ENCODE measurements at places on chromosomes 11 and 22. TPM values are rescaled to one million over a fixed set of nuclear protein-coding genes. Genes with fewer than 3 reads are reported as not detected.
A peak's percentile ranks its signal among the peaks of the same experiment; 100 is the strongest.

DNA sequence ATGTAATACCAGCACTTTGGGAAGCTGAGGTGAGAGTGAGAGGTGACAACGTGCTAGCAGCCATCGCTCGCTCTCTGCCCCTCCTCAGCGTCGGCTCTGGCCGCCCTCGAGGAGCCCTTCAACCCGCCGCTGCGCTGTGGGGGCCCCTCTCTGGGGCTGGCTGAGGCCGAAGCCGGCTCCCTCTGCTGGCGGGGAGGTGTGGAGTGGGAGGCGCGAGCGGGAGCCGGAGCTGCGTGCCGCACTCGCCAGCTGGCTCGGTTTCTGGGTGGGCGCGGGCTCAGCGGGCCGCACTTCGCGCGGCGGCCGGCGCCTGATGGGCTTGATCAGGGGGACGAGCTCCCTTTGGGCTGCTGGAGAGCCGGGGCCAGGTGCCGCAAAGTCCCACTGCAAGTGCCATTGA is 98.9 kb upstream of the UBASH3B start:
- DNase-seq, result peak; percentile 26

GRCh38 chr11:57641011-57641807 is 8.5 kb downstream of the YPEL4 start:
- DNase-seq, result peak; percentile 37

DNA sequence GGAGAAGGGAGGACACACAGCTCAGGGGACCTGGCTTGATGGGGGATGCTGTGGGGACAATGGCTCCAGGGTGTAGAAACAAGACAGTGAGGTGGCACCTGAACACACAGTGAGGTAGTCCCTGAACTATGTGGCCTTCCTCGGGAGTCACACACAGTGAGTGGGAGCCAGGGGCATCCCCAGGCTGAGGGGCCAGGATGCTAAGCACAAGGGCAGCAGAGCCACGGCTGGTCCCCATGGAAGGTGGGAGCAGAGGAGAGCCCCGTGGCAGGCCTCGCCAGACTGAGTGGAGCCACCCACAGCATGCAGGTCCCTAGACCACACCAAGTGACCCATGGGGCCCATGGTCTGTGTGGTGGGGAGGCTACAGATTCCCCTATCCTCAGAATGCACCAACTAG is 26.0 kb upstream of the ABCC8 start:
- DNase-seq, result no peak

GRCh38 chr11:83115026-83115425 is 41.9 kb upstream of the PCF11 start:
- DNase-seq, result no peak

DNA sequence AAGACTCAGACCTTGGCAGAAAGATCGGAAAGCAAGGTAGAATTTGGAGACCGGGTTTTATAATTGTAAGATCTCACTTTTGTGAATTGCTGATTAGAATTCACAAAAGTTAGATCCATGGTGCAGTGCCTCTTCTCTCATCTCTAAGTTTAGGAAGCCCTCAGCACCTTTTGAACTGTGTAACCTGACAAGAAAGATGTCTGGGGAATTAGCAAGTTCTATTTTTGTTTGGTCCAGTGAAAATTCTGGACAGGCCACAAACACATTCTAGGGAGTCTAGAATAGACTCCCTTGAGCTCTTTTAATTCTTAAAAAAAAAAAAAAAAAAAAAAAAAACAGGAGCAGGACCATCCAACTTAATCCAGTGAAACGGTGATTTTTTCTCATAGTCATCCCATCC is 66.1 kb downstream of the CECR2 start:
- no peak for DNase-seq

- DNase-seq, result no peak
Measured at GRCh38 chr11:69539416-69540117, 58.1 kb downstream of the LINC01488 start.

GRCh38 chr11:10858439-10859325 is 829 bp upstream of the ZBED5 start:
- DNase-seq, result no peak

DNA sequence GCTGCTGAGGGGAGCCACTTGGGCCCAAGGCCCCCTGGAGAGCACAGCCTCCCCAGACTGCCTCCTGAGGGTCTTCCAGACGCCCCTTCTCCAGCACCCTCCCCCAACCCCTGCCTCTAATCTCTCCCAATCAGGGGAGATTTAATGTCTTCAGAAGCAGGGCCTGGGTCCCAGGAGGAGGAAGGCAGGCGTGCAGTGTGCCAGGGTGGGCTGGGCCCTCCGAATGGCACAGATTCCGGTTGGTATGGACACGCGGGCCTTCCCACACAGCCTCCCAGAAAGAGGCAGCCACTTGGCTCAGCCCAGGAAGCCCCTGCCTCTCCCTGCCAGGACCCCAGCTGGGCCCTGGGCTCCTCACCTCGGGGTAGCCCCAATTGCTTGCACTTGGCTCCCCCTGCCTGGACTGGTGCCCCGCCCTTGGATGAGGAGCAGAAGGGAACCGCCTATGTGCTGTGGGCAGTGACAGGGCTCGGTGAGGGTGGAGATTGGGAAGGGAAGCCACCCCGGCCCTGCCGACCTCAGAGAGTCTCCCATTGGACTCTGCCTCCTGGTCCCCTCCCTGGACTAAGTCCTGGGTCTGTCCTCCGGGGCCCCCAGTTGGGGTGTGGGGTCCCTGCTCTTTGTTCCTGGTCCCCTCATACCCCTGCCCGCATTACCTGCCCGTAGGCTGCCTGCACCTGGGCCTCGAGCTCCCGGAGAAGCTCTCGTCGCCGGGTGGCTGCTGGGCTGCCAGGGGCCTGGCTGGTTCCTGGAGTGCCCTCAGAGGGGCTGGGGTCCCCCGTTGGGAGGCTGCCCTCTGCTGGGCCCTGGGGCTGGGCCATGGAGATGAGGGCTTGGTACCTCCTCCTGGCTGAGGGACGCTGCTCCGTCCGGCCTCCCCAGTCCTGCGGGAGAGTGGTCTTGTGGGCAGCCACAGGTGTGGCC is 572 bp upstream of the CABP2 start:
- no peak for DNase-seq

DNA sequence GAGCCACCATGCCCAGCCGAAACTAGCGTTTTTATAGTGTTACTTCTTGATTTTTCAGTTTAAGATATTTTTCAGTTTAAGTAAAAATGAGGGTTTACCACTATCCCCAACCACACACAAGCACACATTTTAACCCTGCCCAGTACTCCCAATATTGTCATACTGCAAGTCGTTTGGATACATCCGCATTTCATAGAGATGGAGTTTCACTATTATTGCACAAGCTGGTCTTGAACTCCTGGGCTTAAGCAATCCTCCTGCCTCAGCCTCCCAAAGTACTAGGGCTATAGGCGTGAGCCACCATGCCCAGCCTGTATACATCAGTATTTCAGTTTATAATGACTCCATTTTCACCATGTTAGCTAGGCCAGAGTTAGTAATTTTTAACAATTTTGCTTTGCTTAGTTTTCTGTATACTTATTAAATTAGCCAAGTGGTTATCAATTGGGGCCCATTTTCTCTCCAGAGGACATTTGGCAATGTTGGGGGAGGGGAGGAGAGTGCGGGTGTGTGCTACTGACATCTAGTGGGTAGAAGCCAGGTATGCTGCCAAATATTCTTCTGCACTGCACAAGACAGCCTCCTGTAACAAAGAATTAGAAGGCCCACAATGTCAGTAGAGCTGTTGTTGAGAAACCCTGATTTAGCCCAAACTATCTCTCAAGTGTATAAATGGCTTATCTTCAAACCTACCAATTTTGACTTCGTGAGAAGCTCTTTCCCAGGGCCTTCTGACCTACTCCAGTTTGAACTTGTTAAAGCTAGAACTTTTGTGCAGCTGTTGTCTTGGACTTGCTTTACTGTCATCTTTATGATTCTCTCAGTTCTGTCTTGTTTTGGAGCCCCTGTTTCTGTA is 7.3 kb downstream of the USP47 start:
- peak; percentile 68 for DNase-seq

GRCh38 chr22:20652582-20652981 is 121.3 kb upstream of the SERPIND1 start:
- no peak for DNase-seq

GRCh38 chr11:100902454-100903141 is 215.5 kb downstream of the ARHGAP42 start:
- no peak for DNase-seq

- no peak for DNase-seq
Measured at GRCh38 chr11:104443387-104443786, 279.4 kb upstream of the PDGFD start.

- DNase-seq, result no peak
Measured at GRCh38 chr11:60763692-60764369, 7.2 kb downstream of the MS4A15 start.

DNA sequence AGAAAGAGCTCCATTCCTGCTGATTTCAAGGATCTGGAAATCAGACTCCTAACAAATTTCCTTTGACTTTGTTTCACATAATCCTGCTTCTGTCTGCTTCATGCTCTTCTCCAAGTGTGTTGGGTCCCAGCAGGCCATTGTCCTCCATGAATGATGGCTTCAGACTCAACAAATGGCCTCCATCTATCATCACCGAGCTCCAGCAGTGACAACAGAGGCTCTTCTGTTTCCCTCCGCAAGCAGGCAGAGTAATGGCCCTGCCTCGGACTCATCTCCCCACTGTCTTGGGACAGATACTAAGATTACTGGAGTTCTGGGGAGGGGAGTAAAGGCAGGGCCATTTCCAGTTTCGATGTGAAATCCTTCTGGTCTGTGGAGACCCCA is 127.3 kb downstream of the TENM4 start:
- DNase-seq, result no peak

DNA sequence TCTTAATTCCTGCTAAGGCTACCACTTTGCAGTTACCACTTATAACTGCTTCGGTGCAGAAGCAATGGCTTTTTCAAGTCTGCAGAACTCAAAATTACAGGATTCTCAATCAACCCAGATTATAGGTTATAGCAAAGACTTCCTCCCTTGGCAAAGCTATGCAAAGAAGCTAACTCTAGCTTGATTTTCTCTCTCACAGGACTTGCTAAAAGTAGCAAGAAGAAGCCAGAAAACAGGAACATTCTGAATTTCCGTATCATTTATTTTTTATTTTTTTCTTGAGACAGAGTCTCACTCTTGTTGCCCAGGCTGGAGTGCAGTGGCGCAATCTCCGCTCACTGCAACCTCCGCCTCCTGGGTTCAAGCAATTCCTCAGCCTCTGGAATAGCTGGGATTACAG is 10.7 kb upstream of the PLEKHB1 start:
- DNase-seq, result no peak

- no peak for DNase-seq
Measured at GRCh38 chr22:48704335-48704734, 1123.3 kb downstream of the BRD1 start.

DNA sequence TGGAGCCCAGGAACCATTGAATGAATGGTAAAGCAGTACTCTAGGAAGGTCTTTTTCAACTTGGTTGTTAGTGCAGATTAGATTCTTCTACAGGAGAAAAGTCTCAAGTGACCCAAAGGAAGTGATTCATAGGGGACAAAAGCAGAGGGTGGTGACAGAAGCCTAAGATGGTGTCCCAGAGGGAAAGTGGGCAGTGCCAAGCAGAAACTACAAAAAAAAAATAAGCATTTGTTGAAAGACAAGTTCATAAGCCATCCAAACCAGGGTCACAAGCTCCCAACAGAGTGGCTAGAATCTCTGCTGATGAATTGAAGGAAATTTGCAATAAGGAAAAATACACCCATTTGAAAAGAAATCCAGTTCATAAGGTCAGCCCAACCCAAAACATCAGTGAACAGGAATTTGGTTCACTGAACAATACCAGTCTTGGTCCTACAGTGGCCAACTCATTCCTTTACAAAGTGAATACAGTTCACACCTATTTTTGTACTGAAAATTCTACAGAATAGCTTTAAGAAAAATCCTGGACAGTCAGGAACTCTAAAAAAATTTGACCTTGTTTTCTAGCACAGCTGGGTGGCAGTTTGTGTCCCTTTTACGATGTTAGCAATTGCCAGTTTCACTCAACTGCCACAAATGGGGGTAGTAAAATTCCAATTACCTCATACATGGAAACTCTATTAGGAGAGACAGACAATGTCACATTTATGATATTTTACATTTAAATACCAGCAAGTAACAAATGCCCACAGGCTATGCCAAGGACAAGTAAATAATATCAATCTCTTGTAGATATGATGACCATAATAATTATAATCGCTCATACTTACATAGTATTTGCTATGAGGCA is 21.6 kb upstream of the NUP160 start:
- no peak for DNase-seq

DNA sequence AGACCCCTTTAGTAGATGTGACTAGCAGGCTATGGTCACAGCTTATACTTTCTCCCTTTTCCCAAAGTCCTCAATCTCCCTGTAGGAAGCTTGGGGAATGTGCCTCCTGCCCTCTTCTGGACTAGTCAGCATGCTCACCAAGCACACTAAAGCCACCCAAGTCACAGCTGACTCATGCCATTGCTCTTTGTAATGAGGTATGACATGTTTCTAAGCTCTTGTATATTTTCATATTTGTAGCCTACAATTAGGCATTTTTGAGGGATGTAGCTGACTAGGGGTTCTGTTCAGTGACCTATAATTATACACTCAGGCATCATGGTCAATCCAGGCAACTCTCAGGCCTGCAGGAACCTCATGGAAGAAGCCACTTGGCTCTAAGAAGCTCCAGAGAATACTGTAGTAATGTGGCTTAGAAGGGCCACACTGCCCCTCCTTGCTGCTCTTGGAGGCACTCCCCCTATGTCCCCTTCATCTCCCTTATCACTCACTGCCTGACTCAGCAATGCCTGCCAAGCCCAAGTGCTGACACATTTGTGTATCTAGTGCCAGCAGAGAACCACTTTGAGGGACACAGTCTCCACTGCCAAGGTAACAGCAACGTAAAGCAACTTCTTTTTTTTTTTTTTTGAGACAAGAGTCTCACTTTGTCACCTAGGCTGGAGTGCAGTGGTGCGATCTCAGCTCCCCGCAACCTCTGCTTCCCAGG is 86.2 kb downstream of the RPL27A start:
- no peak for DNase-seq

DNA sequence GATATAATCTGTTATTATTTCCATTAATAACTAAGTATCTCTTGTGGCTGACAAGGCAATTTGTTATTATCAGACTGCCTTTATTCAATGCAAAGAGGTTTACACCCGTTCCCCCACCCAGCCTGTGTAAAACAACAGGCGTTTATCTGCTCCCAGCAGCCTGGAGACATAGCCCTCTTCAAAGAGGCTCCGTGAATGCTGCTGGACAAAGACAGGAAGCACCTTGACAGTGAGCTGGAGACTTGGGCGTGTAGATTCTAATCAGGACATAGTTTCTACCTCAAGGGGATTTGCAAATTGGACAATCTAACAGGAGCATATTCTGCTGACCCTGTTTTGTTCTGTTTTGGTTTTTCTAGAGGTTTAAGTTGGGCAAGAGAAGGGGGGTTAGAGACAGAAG is 733.0 kb upstream of the KIRREL3 start:
- DNase-seq, result no peak

MAP6 gene
- not detected for polyA plus RNA-seq

OR8D4 gene
- not detected for polyA plus RNA-seq

SCGB1A1 gene
- polyA plus RNA-seq, result not detected

ST14 gene
- 2.8 TPM for polyA plus RNA-seq

ANGPTL5 gene
- polyA plus RNA-seq, result not detected

SCGB2A2 gene
- polyA plus RNA-seq, result not detected

RELT gene
- polyA plus RNA-seq, result 3.6 TPM
